NCI-H1436 treated with DMSO at 0.1 percent for 48 hours (cell line): ENCODE measurements at places on chromosomes 12 and 14.

DNA sequence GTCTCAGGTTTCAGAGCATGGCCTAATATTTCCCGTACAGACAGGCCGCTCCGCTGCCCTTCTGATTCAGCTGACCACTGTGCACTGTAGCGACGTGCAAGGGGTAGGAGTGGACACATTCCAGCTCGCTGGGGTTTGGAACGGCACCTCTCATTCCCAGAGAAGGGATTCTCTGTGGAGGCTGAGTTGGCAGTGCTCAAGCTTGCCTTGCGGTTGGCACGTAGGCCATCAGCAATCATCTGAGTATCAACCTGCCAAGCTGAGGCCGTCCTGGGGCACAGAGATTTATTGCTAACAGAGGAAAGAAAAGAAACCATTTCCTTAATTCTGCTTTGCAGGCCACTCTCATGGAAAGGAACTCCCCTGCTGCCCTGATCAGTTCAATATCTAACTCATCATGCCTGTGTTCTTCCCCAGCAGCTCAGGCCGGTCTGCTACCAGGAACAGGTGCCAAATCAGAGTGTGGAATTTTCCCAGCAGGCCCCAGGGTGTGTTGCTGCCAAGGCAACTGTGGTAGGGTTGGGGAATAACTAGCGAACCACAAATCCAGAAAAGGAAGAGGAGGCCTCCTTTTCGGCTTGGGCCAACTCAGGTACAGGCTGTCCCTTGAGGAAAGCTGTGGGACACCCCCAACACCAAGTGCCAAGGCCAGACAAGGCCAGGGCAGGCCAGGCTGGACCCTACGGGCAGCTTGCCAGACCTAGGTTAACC lies 92.5 kb downstream of the SSPN start:
- DNase-seq = no peak

DNA sequence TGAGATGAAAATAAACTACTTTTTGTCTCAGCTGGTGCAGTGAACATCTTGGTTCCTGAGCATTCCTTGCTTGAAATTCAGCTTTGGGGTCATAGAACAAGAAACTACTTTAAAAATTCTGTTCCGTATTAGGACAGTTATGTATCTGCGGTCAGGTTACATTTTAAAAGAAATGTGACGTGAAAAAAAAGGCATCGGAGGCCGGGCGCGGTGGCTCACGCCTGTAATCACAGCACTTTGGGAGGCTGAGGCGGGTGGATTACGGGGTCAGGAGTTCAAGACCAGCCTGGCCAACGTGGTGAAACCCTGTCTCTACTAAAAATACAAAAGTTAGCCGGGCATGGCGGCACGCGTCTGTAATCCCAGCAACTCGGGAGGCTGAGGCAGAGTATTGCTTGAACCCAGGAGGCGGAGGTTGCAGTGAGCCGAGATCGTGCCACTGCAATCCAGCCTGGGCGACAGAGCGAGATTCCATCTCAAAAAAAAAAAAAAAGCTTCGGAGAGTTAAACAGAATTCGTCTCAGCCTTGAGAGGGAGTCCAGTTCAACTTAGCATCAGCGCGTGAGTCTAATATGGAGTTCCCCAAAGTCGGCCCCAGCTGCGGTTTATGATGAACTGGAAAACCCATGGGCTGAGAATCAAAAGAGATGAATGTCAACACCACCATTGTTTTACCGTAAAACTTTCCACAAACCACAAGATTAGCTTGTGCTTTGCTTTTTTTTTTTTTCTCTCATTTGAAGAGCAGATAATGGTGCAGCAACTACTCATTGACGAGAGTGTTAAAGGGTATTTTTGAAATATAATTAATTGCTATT lies 2.1 kb upstream of the SLC2A13 start:
- no peak for DNase-seq

DNA sequence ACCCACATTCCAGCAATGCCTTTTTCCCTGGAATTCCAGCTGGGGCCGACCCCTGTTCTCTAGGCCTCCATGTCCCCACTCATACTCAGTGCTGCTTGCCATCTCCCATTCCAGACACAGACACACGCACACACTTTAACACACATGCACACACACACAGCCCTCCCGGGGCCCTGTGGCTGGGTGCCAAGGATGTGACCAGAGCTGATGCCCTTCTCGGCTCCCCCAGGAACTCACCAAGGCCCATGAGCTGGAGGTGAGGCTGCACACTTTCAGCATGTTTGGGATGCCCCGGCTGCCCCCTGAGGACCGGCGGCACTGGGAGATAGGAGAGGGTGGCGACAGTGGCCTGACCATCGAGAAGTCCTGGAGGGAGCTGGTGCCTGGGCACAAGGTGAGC lies 4.3 kb downstream of the PLEKHG6 start:
- no peak for DNase-seq

- DNase-seq = no peak
Measured at GRCh38 chr14:92653162-92653651, 95.2 kb downstream of the LGMN start.

GRCh38 chr12:91126516-91126915 lies 15.2 kb upstream of the LUM start:
- DNase-seq = no peak

- DNase-seq = no peak
Measured at GRCh38 chr12:97520106-97520505, 57.5 kb downstream of the RMST start.
